ENCODE measurements at places on chromosomes 13 and 19.

GRCh38 chr13:107765724-107766401, 449.5 kb downstream of the LIG4 start:
- DNase-seq: no peak

- no peak for DNase-seq
Observed at GRCh38 chr13:34001389-34001788, 183.4 kb downstream of the RFC3 start.

- DNase-seq: no peak
Observed at GRCh38 chr13:113397608-113398425, 33.9 kb upstream of the GRTP1 start.

DNA sequence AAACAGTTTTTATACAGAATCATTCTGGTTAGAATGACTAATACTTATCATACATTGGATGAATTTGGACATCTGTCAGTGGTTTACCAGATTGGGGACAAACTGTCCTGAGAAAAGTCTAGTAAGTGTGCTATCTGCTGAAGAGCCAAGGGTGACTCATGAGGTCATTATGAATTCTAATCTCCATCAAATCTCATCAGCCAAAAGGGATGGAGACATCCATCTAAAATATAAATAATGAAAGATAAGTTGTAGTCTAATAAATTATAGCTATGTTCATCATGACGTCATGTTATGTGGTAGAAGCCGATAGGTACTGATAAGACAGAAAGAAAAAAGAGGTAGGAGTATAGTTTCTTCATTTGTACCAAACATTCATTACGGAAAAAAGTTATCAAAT, 804.4 kb downstream of the PCDH9 start:
- no peak for DNase-seq

- DNase-seq: no peak
Observed at GRCh38 chr13:41377446-41377845, 66.4 kb downstream of the NAA16 start.

- DNase-seq: peak; percentile 90
Observed at GRCh38 chr19:41951686-41952172, 7.4 kb downstream of the RABAC1 start.

GRCh38 chr19:56764196-56764695, 76.3 kb downstream of the PEG3 start:
- no peak for DNase-seq

- DNase-seq: no peak
Observed at GRCh38 chr13:34176633-34177032, 358.7 kb downstream of the RFC3 start.

- DNase-seq: no peak
Observed at GRCh38 chr19:44371815-44372480, 15.5 kb upstream of the ZNF112 start.

- DNase-seq: no peak
Observed at GRCh38 chr13:44912278-44913016, 76.8 kb downstream of the NUFIP1 start.

DNA sequence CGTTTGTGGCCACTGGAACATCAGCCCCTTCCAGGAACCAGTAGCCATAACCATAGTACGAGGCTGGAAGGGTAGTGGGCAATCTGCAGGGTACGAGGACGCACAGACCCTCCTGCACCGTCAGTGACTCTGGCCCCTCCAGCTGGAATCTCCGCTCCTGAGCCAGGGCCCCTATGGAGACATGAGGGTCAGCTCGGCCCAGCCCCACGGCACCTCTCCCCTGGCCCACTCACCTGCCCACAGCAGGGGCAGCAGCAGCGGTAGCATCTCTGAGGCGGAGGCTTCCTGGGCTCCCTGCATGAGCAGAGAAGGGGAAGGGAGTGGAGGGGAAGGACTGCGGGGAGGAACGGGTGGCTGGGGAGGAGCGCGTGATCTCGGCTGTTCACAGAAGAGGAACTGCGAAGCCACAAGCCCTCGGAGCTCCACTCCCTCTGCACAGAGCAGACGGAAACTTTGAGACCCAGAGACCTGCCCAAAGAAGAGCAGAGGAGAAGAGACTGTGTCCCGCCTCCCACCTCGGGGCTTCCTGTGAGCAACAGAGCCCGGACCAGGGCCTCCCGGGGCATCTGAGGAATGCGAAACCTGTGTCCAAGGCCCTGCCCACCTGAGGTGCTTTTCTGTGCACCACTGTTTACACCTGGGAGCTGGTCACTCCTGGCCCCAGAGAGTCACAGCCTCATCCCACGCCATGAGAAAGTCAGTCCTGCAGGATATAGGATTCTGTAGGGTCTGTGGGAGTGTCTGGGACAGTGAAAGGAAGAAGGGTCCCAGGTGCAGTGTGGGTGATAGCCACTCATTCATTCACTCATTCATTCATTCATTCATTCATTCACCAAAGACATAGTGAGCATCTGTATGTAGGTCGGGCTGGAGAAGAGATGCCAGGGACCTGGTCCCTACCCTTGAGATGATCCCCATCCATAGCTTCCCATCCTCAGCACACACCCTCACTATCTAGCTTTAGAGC, at the start of gene SIGLEC6:
TSS of gene SIGLEC6 (minus strand) at position 322 of the 967 bp plus-strand sequence. CDS start at position 300, 22 bp downstream.
- no peak for DNase-seq

- no peak for DNase-seq
Observed at GRCh38 chr19:50975766-50976165, 6.4 kb upstream of the KLK6 start.
